Bronchial epithelial cell (primary cell): ENCODE measurements at places on chromosomes 4 and X. TPM values are rescaled to one million over a fixed set of nuclear protein-coding genes. Genes with fewer than 3 reads are reported as not detected.

Gene GATA1
- total RNA-seq, result not detected in 2 replicates

Gene SPANXC
- not detected in 2 replicates for total RNA-seq

Gene GRID2
- total RNA-seq, result not detected in 2 replicates

Gene ASMTL
- total RNA-seq, result 4.7 and 7.7 TPM in 2 replicates

Gene TRIM60
- not detected in 2 replicates for total RNA-seq

Gene ITM2A
- 1.8 and 4.9 TPM in 2 replicates for total RNA-seq

Gene ZNF827
- total RNA-seq, result 2.1 and 3.5 TPM in 2 replicates

Gene POU4F2
- total RNA-seq, result not detected in 2 replicates

Gene CXorf65
- total RNA-seq, result not detected in 2 replicates

Gene ZCCHC18
- total RNA-seq, result not detected in 2 replicates

Gene SPANXD
- not detected in 2 replicates for total RNA-seq

- no peak for DNase-seq
These were observed 105.5 kb downstream of the NEK1 start for GRCh38 chr4:169506903-169507302.

GRCh38 chrX:68932611-68933010 is 103.8 kb downstream of the EFNB1 start:
- no peak for DNase-seq

DNA sequence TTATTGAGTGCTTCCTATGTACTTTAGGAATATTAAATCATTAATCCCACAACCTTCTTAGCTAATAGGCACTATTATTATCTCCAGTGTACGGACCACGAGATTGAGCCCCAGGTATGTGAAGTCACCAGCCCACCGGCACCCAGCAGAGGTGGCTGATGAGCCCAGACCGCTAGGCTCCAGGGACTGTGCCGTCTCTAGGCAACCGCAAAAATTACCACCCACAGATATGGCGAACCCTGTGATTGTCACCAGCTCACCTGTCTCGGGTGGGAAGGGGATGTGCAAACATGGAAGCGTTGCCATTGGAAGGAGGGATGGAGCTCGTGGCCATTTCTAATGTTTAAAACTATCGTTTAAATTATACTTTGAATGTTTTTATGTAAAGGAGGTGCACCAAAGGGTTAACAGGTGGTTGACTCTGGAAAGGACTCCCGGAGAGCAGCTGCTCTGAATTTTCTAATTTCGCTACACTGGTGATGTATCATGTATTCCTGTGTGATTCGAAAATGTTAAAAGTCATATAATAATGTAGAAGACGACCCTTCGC is 21.0 kb upstream of the JAKMIP1 start:
- DNase-seq, result no peak

DNA sequence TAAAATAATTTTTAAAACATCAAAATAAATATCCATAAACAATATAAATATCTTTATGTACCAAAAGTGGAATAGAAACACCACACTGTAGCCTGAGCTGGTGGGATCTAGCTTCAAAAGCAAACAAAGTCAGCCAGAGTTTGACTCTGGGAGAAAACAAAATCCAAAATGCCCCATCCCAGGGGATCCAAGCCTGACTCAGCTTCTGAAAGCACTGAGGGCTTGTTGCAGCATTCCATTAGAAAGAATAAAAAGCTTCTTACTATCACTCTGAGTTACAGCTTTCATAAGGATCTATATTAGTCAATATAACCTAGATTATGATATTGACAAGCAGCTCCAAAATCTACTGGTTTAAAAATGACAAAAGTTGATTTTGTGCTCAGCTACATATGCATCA is 149.7 kb upstream of the ANKRD50 start:
- no peak for DNase-seq

DNA sequence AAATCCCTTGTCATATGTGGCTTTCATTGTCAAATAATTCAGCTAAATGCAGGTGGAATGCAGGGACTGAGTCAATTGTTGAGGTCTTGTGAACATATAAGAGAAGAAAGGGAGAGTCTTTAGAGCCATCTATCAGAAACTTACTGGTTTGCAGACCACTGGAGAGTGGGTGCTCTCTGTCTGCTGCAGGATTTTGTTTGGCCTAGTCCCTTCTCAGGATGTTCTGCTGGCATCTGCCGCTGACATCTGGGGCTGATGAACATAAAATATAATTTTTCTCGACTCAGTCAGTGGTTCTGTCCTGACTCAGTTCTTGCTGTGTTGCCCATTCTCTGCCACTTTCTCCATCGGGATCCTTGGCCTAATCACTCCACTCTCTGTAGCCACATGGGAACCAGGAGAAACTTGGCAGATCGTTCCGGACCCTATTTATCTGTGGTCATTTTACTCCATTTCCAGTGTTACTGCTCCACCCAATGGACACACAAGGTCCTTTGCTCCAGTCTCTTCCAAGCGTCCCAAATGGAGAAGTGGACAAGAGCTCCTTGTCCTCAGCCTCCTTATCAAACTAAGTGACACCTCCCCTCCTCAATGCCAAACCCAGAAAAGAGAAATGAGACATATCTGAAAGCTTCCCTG is 436.2 kb downstream of the FAT4 start:
- no peak for DNase-seq

DNA sequence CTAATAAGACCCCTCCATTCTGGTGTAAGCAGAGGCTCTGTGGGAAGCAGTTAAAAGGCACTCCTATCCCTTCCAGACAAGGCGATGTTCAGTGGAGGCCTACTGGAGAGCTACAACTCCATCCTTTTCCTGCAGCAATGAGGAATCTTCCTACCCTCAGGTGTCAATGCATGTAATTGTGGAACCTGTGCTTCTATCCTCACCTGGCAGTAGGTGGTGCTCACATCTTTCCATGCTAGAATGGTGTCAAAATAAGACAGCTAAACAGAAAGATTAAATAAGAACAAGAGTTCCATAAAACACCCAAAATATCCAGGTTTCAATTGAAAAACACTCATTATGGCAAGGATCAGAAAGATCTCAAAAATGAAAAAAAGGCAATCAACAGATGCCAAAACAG is 224.6 kb downstream of the IL15 start:
- peak; percentile 23 for DNase-seq

- no peak for DNase-seq
These were observed 37.5 kb downstream of the AFAP1 start for GRCh38 chr4:7902101-7902553.

DNA sequence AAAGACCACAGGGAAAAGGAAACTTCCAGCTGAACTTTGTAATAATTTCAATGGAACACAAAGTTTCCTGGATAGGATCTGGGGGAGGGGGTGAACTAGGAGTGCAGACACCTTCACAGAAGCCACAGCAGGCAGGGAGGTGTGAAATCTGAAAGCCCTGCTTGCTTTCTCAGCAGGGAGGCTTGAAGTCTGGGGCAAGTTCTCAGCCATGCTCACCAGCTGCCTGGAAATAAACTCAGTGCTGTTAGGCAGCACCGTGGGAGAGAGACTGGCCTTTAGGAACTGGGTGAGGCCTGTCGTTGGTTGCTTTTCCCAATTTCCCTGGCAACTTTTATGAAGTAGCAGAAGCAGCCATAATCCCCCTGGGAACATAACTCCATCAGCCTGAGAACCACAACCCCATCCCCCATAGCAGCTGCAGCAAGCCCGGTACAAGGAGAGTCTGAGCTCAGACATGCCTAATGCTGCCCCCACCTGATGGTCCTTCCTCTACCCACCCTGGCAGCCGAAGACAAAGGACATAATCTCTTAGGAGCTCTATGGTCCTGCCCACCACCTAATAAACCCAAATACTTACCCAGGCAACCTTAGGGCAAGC is 39.2 kb upstream of the NMU start:
- DNase-seq, result no peak

DNA sequence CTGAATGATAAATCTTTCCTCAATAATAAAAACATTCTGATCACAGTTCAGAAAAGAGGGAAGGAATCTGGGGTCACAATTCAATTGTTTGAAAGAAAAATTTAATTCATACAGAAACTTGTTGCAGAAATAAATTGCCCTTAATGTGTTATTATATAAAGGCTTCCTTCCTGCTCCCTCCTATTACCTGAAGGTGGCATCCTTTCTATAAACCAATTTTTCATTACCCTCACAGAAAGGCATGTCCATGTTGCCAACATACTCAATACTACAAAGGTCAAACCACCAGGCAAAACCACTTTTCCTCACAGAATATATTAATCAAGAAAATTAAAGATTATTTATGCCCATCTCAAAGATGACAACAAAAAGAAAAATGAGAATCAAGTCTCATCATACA is 194.3 kb upstream of the CT83 start:
- DNase-seq, result no peak

GRCh38 chr4:86243750-86244149 is 116.1 kb downstream of the MAPK10 start:
- DNase-seq, result peak; percentile 65

- no peak for DNase-seq
These were observed 21.4 kb downstream of the PTPN13 start for GRCh38 chr4:86615501-86615900.

- no peak for DNase-seq
These were observed 221.9 kb upstream of the MBNL3 start for GRCh38 chrX:132710656-132711155.

- peak; percentile 63 for DNase-seq
These were observed 331.1 kb downstream of the GPAT3 start for GRCh38 chr4:83866834-83867621.

DNA sequence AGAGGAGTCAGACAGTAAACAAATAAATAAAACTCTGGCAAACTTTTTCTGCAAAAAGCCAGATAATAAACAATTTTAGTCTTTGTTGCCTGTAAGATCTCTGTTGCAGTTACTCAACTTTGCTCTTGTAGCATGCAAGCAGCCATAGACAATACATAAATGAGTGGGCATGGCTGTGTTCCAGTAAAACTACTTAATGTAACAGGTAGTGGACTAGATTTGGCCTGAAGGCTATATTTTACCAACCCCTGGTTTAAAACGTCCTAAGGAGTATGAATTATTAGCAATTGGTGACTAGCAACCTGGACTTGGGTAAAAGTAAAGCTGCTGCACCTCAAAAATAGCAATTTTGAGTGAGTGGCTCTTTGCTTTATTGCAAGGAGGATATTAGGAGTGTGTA is 30.9 kb downstream of the SLAIN2 start:
- no peak for DNase-seq

DNA sequence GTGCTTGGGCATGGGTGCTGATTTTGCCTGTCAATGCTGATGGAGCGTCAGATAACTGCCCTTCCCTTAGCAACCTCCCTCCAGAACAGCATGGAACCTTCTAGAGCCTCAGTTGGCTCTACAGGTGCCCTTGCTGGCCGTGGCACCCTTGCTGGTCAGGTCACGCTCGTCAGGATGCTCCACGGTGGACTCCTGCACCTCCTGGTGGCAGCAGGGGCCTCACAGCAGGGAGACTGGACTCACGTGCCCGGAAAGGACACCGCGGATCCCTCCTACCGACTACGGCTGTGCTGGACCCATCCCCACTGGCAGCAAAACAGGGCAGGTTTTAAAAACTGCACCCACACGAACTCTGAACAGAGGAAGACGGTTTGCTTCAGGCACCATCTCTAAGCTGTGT is 82.1 kb upstream of the AFAP1 start:
- no peak for DNase-seq

DNA sequence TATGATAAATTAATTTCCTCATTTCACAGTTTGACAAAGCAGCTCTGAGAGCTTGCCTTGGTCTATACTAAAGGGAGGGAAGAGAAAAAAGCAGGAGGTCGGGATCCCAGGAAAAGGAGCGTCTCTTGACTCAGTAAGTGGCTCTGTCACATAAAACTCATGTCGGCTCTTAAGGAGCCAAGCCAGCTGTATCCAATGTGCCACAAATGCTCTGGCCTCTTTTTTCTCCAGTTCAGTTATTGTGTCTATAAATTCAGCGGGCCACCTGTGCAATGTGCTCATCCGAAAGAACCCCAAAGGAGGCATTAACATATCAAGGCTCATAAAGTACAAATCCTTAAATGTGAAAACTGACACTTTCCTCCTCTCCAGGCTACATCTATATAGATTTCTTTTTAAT is 337.7 kb upstream of the FAM241A start:
- DNase-seq, result no peak

GRCh38 chrX:3345281-3346191 is 916 bp downstream of the MXRA5 start:
- DNase-seq, result peak; percentile 35

DNA sequence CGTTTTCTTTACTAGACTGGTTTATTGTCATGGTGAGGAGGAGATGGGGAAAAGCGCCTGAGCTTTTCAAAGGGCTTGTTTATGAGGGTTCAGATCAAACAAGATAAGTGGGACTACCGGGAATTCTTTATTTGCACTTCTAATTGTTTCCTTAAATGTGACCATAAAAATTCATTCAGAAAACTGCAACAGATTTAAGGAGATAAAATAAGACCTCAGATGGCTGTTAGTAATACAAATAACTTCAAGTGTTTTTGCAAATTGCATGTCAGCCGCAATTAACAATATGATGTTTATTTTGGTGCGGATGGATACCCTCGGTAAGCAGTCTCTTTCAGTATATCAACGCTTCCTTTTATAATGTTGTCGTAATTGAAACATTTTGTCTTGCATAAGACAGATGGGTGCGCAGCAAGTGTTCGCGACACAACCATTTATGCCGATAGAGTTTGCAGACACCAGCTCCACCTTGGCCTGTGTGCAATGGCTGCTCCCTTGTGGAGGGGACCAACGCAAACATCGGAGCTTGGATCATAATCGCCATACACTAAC is 151.0 kb downstream of the C4orf33 start:
- no peak for DNase-seq

GRCh38 chr4:89759426-89759825 is 77.5 kb downstream of the SNCA start:
- no peak for DNase-seq

DNA sequence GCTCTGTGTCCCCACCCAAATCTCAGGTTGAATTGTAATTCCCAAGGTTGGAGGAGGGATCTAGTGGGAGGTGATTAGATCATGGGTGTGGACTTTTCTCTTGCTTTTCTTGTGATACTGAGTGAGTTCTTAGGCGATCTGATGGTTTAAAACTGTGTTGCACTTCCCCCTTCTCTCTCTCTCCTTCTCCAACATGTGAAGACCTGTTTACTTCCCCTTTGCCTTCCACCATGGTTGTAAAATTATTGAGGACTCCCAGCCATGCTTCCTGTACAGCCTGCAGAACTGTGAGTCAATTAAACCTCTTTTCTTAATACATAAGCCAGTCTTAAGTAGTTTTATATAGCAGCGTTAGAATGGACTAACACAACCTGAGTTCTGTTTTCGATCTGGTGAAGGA is 738.2 kb downstream of the ARAP2 start:
- DNase-seq, result no peak

GRCh38 chr4:38983787-38984598 is 48.2 kb downstream of the TMEM156 start:
- no peak for DNase-seq

- peak; percentile 44 for DNase-seq
These were observed 314.5 kb downstream of the CAMK2D start for GRCh38 chr4:113447061-113447460.

GRCh38 chrX:8297766-8298165 is 126.7 kb upstream of the VCX2 start:
- DNase-seq, result peak; percentile 27

GRCh38 chrX:111322231-111322855 is 52.1 kb upstream of the CAPN6 start:
- no peak for DNase-seq
